ENCODE measurements at places on chromosomes 4 and X.

DNA sequence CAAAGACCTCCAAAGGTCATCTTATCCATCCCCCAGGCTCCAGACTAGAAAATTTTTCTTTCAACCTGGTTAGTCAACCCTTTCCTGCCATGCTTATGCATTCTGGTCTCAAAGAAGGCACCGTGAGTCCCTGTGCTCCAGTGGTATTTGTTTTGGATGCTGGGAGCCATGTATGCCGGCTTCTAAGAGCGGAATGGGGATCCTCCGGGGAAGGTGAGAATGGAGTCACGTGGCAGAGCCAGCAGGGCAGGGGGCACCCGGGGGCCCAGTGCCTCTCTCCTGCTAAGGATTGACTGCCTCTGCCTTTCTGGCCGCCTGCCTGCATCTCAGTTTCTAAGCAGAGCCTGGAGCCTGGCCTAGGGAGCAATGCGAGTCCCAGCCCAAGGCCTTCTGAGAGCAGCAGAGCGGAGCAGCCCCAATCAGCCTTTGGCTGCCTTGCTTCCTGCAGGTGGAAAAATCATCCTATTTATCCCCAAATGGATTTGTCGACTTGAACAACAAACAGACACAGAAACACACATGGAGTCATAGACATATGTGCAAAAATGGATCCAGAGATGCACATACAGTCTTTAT is 141.0 kb downstream of the PJA1 start:
- DNase-seq = no peak

DNA sequence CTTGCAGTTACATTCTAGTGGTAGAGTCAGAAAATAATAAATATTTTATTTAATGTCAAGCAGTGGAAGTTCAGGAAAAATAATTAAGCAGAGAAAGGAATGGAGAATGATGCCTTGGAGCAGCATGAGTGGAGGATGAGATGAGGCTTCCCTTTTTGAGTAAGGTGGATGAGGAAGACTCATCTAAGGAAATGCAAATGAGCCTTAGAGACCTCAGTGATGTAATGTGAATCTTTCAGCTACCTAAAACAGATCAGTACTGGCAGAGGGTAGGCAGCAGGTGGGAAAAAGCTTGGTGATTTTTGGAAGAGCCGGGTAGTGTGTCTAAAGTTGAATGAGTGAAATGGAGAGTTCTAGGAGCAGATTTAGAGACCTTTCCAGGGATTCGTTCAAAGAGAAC is 118.2 kb downstream of the GRID2 start:
- no peak for DNase-seq

DNA sequence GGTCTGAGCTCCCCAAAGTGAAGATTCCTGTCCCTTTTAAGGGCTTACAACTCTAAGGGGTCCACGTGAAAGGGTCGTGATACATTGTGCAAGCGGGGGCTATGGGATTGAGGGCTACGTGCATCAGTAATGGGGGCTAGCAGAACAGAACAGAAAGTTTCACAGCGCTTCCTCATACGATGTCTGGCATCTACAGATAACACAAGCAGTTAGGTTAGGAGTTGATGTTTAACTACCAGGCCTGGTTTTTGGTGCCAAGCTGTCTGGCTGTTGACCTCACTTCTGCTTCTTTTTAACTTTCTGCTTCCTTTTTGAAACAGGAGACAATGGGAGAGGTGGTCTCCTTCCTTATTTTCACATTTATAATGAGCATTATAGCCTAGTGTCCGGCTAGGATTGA is 368.6 kb upstream of the CXorf51A start:
- DNase-seq = no peak

DNA sequence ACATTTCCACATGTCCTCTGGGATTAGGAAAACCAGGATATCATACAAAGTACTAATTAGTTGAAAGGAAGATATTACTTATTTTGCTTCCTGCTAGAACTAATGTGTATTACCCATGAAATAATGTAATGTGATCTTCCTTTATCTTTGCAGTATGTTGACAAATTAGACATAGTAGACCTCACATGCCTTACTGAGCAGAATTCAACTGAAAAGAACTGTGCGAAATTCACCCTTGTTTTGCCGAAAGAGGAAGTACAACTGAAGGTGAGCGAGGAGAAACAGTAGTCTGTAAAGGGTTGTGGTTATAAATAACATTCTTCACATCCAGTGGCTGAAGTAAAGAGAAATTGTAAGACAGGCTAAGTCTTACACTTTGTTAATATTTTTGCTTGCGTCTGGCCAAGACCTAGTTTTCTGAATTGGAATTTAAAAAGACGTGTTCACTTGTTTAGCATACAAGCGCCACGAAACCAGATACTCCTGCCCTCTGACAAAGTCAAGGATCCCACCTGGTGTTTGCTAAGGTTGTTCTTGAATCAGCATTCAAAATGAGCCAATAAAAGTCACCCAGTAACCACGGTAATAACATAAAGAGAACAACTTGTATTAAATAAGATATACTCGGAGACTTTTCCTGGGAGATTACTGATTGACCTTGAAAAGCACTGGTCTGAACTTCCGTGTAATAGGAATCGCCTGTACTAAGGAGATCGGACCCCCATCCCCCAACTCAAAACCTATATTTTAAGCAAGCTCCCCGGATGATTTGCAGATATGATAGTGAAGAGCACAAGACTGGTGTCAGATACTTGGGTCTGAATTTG is 16.9 kb downstream of the STAP1 start:
- no peak for DNase-seq

- peak; percentile 90 for DNase-seq
Measured at GRCh38 chrX:45849261-45849862, 648.7 kb upstream of the DIPK2B start.

DNA sequence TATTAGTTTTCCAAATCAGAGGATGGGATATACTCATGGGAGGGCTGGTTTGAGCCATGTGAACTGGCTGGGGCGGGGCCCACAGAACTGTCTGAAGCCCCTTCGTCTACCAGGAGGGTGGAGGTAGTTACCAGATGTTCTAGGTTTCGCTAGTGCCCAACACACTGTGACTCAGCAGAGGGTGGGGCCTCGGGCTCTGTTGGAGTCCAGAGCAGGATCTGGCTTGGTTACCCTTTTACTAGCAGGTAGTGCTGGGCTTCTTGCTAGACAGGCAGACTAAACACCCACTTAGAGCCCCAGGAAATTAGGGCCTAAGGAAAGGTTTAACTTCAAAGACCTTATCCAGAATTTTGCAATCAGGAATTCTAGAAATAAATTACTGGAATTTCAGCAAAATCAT is 56.2 kb upstream of the CHRDL1 start:
- DNase-seq = peak; percentile 3

GRCh38 chr4:180156684-180157083 is 2086.5 kb upstream of the TENM3 start:
- no peak for DNase-seq
